ENCODE measurements at places on chromosomes 7 and 10.

- DNase-seq: no peak
Measured at GRCh38 chr7:1432411-1433082, 26.7 kb downstream of the MICALL2 start.

- no peak for DNase-seq
Measured at GRCh38 chr10:121138112-121138860, 287.1 kb downstream of the WDR11 start.

DNA sequence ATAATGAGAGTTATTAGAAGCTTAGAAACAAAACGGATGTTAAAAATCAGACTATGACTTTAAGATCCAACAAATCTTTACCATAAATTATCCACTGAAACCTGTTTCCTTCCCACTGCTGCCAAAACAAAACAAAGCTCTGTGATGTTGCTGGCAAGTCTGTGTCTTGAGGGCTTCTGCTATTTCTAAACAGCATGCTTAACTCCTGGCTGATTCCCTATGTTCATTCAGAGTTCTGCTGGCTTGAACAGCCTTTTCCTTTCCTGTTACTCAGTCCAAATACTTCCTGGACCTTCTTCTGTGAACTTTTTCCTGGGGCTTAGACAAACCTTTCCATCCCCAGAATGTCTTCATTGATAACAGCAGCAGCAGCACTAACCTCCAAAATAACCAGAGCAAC lies 448.1 kb downstream of the SORCS1 start:
- DNase-seq: no peak

DNA sequence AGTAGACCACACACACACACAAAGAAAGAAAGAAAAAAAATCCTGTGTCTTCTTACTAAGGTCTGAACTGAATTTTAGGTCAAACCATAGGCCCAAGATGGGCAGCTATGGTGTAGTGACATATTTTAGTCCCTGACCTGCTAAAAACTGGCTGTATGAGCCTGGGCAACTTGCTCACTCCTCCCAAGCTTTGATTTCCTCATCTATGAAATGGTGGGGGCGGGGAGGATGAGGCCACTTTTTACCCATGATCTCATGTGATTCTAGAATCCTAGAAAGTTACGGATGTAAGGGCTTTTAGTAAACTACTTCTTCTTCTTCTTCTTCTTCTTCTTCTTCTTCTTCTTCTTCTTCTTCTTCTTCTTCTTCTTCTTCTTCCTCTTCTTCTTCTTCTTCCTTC lies 6.1 kb upstream of the CCL24 start:
- no peak for DNase-seq

GRCh38 chr10:7576340-7576739 lies 90.4 kb downstream of the ITIH5 start:
- no peak for DNase-seq

- no peak for DNase-seq
Measured at GRCh38 chr7:30755384-30756154, 3.6 kb downstream of the INMT start.

GRCh38 chr7:131424219-131424822 lies 96.6 kb downstream of the MKLN1 start:
- no peak for DNase-seq
